ENCODE measurements at places on chromosomes 3 and 15.
A peak's percentile ranks its signal among the peaks of the same experiment; 100 is the strongest.

GRCh38 chr15:67403428-67404154 is 117.3 kb upstream of the C15orf61 start:
- peak; percentile 64 for DNase-seq

- DNase-seq = no peak
Measured at GRCh38 chr3:172158741-172159140, 119.4 kb downstream of the FNDC3B start.

- DNase-seq = no peak
Measured at GRCh38 chr3:169255511-169255910, 408.0 kb downstream of the MECOM start.

DNA sequence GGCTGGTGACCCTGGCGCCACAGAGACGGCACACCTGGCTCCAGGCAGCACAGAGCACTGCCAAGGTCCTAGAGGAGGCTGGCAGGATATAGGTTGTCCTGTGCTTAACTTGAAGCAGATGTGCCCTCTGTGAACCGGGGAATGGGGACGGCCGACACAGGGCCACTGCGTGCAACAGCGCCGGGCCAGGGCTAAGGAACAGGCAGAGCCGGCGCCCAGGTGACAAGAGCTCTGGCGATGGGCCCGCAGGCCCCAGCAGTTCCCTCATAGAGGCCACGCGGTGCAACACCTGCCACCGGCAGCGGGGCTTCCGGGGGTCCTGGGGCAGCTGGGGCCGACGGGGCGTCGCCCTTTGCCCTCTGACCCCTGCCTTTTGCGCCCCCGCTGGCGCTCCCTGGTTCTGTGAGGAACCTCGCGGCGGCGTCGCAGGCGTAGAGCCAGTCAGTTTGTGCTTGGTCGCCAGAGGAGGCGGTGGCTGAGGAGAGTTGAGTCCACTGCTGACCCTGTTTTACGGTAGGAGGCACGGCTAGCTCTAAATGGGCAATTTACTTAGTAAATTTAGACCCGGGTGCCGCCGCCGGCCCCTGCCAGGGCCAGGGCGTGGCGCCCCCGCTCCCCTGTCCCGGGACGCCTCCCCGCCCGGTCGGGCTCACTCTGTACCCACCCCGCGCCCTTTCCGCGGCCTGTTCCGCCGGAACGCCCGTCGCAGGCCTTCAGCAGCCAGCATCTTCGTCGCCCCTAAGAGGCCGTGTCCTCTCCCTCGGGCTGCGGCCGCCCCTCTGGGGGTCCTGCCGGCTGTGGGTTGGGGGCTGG is at the start of gene NPAP1:
NPAP1 (plus strand) TSS at position 444 of the 813 bp plus-strand sequence; CDS start at position 537, 93 bp downstream.
- DNase-seq = no peak

DNA sequence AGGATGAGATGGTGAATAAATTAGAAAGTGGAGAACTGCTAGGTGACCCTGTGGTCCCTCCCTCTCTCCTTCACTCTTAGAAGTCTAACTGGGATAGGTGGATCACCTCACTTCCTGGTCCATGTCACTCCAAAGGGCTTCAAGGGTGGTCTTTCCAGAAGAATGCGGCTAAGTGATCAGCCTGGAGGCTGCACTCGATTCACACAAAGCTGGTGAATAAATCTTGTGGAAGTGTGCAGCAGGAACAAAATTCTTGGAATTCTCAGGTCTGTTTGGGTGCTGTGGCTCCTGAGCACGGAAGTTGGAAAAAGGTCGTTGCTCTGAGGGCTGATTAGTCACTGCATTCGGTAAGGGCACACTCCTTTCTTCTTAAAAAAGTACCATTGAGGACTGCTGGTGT is 46.3 kb downstream of the GASK1A start:
- DNase-seq = no peak

GRCh38 chr3:149415484-149415883 is 38.0 kb upstream of the TM4SF1 start:
- no peak for DNase-seq

DNA sequence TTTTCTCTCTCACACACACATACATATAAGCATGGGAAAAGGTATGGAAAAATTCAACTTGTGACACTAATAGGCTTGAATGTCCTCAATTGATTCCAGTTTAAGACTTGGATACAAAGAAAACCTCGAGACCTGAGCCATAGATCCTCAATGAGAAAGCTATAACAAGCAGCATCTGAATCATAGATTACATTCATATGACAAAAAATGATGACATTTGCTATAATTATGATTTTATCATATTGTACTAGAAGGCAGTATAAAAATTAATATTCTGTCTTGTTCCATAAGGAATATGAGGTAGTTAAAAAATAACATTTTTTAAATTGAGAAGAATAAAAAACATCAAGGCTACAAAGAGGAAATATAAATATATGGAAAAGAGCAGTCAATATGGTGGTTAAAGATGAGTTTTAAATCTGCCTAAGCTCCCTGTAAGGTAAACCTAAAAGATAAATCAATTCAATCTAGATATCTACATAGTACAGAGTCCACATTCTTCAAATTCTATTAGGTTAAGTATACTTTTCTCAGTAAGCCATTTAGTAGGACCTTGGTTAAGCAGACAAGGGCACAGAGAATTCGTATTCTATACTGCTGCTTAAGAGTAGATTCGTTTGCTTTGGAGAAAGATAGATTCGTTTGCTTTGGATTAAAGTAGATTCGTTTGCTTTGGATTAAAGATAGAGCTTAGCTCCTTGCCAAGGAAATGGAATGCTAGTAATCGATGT is 175.7 kb downstream of the STAG1 start:
- no peak for DNase-seq

- DNase-seq = no peak
Measured at GRCh38 chr15:98718426-98719136, 70.2 kb downstream of the IGF1R start.

DNA sequence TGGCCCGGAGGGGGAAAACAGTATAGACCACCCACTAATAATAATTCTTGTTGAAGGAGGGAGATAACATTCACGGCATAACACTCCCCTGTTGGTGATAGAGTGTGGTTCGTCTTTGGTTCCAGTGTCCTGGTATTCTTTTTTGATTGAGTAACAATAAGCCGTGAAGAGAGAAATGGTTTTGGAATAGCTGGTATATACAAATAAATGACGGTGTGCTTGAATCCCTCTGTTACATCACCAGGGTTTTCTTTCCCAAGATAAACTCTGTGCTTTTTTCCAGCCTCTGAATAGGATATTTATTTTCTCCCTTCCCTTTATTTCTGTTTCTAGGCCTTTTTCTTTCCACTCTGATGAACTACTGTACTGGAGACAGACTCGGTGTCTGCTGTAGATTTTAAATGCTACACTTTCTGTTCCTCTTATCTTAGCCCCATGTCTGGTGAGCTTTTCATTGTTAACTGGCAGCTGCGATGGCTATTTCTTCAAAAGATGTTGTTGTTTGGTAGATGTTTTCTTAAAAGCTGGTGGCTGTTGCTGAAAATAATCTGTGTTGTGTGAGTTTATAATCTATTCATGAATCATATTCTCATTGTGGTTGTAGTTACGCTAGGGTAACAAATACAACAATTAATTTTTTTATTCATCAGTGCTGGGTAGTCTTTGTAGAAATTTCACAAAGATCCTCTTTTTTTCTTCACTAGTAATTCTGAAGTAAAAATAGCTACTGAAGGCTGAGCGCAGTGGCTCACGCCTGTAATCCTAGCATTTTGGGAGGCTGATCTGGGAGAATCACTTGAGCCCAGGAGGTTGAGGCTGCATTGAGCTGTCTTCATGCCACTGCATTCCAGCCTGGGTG is 15.5 kb upstream of the SCAANT1 start:
- peak; percentile 28 for DNase-seq

GRCh38 chr15:84953726-84954125 is 27.9 kb upstream of the PDE8A start:
- no peak for DNase-seq

DNA sequence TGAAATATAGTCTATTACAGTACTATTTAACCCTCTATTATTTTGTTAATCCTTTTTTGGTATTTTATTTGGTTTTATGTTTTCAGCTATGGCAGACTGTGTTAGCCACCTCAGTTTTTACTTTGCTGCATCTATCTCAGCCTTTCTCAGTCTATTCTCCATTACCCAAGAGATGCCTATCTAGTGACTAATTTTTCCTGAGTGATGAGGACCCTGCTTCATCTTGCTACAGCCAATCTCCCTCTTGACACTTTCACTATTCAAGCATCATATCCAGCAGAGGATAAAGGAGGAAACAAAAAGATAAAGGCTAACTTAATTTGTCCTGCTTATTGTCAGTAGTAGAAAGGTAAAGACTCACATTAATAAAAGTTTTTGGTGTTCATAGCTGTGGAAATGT is 141.8 kb upstream of the NECTIN3 start:
- DNase-seq = no peak

GRCh38 chr15:69357773-69358771 is 56.1 kb upstream of the KIF23 start:
- no peak for DNase-seq

- DNase-seq = no peak
Measured at GRCh38 chr15:39785139-39785538, 2.5 kb upstream of the FSIP1 start.

DNA sequence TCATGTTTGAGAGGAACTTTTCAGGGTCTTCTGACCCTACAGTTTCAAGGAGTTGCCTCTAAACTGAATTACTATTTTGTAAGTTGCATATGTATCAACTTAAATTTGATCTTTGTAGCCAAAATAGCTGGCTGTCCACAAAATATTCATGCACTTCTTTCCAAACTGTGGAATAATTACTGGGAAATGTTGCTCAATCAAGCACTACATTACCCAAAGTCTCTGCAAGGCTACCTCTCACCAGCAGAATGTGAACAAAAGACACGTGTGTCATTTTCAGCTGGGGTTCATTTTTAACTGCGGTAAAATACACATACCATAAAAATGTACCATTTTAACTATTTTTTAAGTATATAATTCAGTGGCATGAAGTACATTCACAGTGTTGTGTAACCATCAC is 320.4 kb downstream of the CTNNB1 start:
- DNase-seq = no peak

DNA sequence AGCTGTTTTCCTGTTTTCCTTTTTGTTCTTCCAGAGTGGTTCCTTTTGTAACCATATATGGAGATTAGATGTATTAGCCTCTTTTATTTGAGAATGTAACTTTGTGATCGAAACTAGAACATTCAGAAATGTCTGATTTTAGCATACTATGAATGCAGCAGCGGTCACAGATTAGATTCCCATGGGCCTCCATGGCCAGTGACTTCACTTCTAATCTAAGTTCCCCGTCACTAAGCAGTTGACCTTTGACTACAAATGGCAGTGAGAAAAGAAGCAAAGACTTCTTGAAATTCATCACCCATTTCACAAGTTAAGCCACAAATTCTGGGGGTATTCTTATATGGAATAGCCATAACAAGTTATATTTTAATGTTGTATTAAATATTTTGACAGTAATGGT is 114.6 kb upstream of the FLNB start:
- no peak for DNase-seq

- peak; percentile 22 for DNase-seq
Measured at GRCh38 chr3:170358042-170359010, 811 bp downstream of the SKIL start.

DNA sequence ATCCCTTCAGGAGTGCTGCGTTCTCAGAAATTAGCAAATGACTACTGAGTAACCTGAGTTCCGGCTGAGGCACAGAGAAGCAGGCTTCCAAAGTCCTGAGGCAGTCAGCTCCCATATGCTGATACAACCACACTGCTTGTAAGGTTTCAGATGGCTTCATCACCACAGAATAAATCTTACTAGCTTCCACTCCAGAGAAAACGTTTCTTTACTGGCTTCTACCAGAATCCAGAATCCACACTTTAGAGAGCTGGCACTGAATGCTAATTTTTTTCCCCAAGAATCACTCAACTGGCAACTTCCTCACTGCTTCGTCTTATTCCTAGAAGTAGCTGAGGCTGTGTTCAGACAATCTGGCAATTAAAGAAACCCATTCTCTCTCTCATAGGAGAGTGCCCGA is 21.4 kb downstream of the TAMM41 start:
- DNase-seq = peak; percentile 81

DNA sequence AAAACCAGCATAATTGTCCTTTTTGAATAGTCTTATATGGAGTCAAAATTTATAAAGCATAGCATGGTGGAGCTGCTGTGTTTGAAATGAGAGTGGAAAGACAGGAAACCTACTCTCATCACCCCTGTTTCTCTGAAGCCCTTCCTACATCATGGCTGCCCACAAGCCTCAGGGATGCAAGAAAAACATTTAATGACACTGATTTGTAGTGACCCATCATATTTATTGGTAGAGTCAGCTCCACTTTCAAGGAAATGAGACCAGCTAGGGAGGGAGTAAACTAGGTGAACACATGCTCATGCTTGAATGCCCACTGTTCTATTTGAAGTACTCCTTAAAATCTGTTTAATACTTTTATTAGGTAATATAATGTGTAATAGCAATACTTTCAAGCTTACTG is 494.3 kb upstream of the KCNMB2 start:
- DNase-seq = no peak

GRCh38 chr3:30500666-30501399 is 105.6 kb upstream of the TGFBR2 start:
- no peak for DNase-seq

DNA sequence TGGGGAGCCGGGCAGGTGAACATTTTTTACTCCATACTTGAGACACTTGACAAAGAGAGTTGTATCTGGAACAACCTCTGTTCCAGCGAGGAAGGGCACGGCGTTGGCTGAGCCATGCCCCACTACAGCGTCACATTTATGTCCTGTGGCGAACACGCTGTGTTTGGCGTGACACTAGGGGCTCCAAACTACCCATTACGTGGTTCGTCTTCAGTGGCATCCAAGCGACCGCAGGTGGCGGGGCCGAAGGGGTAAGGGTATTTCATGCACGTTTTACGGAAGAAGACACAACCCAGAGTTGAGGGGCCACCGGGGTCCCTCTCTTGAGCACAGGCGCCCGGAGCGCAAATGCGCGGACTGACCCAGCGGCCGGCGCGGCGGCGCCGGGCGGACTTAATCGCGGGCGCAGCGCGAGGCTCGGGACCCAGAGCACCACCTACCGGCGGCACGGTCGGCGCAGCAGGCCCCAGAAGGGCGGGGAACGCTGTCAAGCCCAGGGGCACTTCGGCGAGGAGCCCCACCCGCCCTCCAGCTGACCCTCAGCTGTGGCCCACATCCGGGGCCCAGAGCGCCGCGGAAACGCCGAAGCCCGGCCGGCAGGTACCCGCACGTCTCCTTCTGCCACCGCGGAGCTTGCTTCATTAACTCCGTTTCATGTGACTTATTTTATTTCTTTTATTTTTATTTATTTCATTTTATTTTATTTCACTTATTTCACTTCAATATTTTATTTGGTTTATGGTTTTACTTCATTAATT is 36.4 kb upstream of the TRIM71 start:
- DNase-seq = peak; percentile 89

- DNase-seq = no peak
Measured at GRCh38 chr3:197468167-197468566, 87.6 kb downstream of the BDH1 start.

- no peak for DNase-seq
Measured at GRCh38 chr3:98223907-98224672, 40.0 kb upstream of the OR5H6 start.

GRCh38 chr15:41984622-41985021 is 12.3 kb upstream of the EHD4 start:
- no peak for DNase-seq

DNA sequence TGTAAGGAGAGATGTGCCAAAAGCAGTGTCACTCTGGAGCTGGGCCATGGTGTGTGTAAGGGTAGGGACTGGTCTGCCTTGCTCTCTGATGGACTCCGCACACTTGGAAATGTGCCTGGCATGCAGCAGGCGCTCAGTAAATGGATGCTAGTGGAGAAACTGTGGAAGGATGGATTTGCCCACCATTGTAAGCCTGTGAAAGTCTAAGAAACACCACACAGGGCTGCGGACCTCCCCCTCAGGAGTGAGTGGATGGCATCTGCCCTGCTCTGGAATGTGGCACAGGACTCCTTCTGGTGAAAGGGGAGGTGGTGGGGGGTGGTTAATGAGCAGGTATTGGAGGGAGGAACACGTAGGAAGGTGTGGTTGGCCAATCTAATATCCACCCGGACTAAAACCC is 62.2 kb upstream of the ACAN start:
- no peak for DNase-seq
